ENCODE measurements at places on chromosomes 2 and 18.

DNA sequence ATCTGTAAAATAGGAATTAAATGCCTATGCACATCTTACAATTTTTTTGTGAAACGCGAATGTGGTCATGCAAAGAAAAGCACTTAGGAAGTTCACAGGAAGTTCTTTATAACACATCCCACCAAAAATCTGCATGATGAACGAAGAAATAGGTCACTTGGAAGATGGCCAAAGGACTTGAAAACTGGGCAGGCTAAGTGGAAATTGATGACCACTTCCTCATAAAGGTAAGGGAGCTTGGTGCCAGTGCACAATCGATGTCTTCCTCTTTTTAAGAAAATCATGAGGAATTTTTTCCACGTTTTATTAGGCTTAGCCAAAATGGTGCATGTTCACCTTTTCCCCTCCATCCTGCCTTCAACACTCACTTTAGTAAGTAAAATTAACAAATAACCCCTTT, 8.2 kb upstream of the NT5C1B start:
- DNase-seq, result no peak

- DNase-seq, result peak; percentile 61
Measured at GRCh38 chr18:77132369-77133050, at the start of gene MBP. TSS of gene MBP (minus strand) at chr18:77132783. CDS start at chr18:77105261, 27,522 bp downstream.

- DNase-seq, result no peak
Measured at GRCh38 chr18:62388855-62389760, 64.0 kb downstream of the TNFRSF11A start.

DNA sequence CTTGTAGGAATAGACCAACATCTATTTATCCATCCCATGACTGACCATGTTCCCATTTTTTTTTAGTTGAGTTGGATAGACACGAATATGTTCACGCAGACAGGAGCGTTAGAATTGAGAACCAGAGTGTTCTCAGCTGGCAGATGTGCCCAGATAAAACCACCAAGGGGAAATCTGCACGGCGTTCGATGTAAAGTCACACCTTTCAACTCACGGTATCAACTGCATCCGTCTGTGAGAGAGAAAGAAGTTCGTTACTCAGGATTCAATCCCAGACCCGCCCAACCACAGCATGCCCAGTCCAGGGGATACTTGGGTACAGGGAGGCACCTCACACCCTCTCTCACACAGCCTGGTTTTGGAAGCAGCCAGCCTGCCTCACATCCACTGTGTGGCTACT, 26.1 kb downstream of the MAL start:
- no peak for DNase-seq

DNA sequence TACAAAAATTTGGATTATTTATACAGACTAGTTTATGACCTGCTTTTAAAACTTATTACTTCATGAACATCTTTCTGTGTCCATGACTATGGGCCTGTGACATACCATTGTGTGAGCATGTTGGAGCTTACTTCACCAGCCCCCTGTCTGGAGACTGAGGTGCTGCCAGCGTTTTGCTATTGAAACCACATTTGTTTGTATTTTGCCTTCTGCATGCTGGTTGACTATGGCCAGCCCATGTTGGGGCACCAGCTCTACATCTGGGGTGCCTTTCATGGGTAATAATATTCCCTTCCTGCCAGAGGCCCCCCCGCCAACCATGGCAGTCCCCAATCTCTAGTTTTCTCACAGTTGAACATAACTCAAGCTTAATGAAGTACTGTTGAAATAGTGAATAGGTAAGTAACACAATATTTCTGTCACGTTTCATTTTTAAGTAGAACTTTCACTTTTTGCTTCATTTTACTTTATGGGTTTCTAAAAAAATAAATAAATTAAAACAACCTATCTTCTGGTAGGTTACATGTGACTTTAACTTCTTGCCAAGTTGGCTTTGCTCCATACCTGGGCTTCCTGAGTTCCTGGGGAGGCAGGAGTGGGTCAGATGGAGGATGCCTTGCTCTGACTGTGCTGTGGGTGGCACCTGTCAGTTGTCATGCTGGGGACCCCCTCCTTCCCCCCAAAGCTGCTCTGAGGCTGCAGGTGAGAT, 63.9 kb downstream of the DGKD start:
- DNase-seq, result no peak

GRCh38 chr18:40013001-40013609, 1941.9 kb upstream of the PIK3C3 start:
- DNase-seq, result no peak

- DNase-seq, result no peak
Measured at GRCh38 chr2:110747522-110748488, 15.4 kb downstream of the ACOXL start.

DNA sequence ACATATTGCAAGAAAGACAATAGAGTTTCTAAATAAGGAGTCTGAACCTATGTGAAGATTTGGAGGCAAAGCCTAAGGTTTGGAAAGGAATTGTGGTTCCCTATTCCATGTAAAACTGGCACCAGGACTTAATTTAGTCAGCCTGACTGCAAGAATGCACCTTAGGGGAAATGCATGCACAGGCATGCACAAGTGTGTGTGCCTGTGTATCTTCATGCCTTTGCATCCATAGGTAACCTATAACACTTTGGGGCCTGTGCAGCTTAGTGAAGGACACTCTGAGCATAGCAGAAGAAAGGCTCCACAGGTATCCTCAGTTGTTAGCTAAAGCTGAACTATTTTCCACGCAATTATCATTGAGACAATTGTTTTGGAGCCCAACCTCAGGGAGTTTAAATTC, 73.4 kb downstream of the RPRM start:
- DNase-seq, result no peak

- no peak for DNase-seq
Measured at GRCh38 chr18:45386041-45386655, 229.1 kb upstream of the SLC14A2 start.

All from stimulated activated CD4-positive, alpha-beta T cell treated with anti-CD3 and anti-CD28 coated beads, Interleukin-4, amount 100 ng/mL, for 4 hours (primary cell).